Left colon (tissue), 2 donors: ENCODE measurements at places on chromosomes 2 and 18. TPM values are rescaled to one million over a fixed set of nuclear protein-coding genes. Genes with fewer than 3 reads are reported as not detected.
A peak's percentile ranks its signal among the peaks of the same experiment; 100 is the strongest.

DNA sequence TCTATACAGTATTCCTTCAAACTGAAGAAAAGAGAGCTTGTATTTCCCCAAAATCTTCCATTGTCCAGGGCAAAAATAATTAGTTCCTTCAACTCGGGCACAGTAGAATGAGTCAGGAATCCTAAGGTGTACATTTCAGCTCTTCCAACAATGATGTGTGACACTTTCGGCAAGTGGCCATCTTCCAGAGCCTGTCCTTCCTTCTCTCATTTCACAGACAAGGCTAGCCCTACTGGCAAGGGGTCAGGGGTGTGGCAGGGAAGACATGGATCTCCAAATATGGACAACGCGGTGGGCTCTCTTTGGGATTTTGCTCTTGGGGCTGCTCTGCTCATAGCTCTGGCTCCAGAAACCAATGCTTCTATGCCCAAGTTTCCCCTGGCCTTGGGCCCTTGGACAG, 6.0 kb downstream of the B4GALT6 start:
- DNase-seq, result no peak

- DNase-seq, result no peak
Observed at GRCh38 chr2:215883799-215884198, 129.6 kb downstream of the MREG start.

- DNase-seq, result peak; percentile 7
Observed at GRCh38 chr18:61333746-61334490, 688 bp downstream of the CDH20 start.

DNA sequence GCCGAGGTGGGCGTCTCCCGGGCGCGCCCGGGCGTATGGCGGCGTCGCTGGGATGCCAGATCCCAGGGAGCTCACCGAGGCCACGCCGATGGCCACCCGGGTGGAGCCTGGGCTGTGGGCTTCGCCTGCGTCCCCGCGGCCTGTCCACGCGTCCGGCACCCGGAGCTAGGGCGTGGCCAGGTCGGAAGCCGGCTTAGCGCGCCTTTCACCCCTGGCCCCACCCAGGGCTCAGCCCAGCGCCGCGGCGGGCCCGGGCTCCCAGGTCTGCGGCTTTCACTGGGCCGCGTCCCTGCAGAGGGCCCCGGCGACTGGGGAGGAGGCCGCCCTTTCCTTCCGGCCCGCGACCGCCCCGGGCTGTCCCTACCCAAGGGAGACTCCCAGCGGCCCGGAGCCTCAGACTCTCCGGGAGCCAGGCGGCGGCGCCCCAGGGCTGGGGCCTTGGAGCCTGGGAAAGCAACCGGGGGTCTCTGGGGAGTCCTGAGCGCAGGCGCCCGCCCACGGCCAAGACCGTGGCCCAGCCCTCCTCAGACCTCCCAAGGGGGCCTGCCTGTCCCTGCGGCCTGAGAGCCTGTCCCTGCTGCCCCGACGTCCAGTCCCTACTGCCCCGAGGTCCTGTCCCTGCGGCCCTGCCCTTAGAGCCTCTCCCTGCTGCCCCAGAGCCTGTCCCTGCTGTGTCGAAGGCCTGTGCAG, 36.3 kb upstream of the ITM2C start:
- no peak for DNase-seq

GRCh38 chr18:3525870-3526420, 76.0 kb downstream of the TGIF1 start:
- DNase-seq, result no peak

GRCh38 chr2:191225690-191226089, 19.5 kb upstream of the MYO1B start:
- no peak for DNase-seq

- no peak for DNase-seq
Observed at GRCh38 chr2:191847764-191848163, 876 bp upstream of the CAVIN2 start.

DNA sequence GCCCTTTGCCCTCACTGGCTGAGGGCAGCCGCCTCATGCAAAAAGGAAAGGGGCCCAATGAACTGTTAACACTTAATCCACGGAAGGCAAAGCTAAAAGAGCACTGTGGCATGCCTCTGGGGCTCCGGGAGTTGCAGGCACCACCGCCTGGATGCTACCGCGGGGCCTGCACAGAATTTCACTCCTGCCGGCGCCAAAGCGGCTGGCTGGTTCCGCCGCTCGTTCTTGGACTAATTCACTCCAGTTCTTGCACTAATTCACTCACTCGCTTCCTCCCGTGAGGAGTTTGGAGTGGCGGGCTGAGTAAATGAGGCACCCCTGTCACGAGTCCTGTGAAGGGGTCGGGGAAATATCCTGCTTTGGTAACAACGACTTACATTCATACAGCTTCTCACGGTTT, 14.0 kb upstream of the MAPK4 start:
- no peak for DNase-seq

DNA sequence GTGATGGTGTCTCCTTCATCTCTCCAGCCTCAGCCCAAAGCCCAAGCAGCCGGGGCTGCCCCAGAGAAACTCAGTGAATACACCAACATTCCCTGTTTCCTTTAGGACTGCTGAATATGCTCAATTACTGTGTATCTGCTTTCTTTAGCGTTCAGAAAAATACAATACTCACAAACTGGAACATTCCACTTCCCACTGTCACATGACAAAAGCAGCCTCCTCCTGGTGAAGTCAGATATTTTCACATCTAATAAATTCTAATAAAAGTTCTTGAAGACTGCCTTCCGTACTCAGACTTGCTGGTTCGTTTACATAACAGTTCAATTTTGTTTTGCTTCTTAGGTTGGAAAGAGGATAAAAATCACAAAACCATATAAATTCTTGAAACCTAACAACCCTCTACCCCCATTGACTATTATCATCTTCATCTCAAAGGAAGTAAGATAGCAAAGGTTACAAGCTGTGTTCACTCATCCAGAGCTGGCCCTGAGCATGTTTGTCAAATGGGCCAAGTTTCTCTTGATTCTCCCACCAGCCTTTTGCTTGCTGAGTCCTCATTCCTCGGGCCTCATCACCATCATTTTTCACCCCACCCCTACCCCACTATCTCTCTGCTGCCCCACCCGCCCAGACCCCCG, 190.8 kb upstream of the HNRNPA3 start:
- no peak for DNase-seq

- DNase-seq, result no peak
Observed at GRCh38 chr18:4074647-4075046, 380.5 kb downstream of the DLGAP1 start.

DNA sequence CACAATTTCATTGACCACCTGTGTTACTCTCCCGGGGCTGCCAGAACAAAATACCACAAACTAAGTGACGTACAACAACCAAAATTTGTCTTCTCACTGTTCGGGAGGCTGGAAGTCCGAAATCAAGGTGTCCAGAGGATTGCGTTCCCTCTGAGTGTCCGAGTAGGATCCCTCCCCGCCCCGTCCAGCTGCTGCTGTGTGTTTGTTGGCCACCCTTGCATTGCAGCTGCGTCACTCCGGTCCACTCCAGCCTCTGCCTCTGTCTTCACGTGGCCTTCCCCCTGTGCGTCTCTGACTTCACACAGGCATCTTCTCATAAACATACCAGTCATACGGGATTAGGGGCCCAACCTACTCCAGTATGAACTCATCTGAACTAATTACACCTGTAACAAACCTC, 251.8 kb upstream of the SMIM21 start:
- DNase-seq, result no peak

DNA sequence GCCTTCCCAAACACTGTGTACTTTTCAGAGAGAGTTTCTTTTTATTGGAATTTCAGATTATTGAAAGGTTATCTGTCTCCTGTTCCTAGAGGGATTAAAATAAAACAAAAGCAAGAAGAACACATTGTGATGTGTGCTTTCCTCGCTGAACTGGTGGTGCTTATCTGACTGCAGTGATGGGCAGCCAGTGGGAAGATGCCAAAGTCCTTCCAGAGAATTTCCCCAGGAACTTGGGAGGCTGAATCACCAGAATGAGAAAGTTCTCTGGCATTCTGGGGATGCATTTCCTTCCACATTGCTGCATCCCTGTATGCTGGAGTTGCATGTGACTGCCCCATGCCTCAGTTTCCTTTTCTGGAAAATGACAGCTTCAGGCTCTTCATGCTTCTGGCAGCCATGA, 53.9 kb upstream of the SEC11C start:
- DNase-seq, result no peak

DNA sequence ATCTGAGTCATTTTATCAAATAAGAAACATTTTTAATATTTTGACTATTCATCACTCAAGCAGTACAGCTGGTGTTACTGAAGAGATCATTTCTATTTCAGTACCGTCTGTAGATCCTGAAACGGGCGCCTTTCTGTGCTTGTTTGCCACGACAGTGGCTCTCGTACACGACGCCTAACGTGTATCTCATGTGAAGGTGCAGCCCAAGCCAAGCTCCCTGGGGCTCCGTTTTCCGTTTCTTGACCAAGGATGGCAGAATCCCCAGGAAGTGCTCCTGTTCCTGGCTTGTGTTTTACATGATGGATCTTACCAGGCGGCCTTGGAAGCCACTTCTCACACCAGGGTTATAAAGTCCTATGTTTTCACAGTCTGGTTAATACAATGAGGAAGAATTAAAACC, 320.6 kb downstream of the GBX2 start:
- no peak for DNase-seq

GRCh38 chr2:157480182-157480961, 36.5 kb upstream of the CYTIP start:
- DNase-seq, result no peak

DNA sequence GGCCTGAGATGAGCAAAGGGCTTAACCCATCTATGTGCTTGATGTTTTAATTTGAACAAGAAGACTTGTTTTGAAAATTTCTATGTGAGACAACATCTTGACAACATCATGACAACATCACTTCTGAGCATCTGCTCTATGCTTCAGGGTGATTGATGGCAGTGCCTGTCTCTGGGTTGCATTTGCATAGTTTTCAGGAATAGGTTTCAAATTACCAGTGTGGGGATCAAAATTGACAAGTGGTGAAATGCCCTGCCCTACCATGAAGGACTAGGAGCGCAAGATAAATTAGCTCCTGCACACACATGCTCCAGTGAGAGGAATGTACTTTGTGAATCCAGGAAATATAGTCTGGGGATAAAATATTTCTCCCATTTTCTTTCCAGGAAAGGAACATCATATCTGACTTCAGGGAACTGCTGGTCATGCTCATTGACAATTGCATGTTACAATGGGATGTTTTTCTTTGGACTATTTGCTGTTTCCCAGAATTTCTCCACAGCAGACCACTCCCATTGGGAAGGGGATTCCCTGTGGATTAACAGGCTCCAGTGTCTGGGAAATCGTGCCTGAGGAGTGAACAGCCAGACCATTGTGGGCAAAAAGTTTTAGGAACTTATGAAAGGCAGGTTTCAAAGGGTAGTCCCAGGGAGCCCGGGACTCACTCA, 45.3 kb upstream of the IL1R2 start:
- no peak for DNase-seq

GRCh38 chr2:128041561-128041960, 13.7 kb upstream of the SAP130 start:
- DNase-seq, result no peak

DNA sequence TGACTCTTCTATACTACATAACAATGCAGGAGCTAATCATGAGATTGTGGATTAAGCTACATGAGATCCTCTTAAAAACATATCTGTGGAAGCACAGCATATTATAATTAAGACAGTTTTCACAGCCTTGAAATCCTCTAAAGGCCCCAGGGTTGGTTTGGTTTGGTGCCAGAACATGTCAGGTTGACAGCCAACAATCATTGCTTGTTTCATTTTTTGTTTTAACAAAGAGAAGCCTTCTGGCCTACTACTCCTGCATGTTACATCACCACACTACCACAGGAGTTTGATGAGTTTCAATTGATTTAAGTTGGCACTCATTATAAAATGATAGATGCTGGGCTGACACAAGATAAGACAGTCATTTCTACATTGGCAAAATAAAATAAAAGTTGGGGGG, 255.9 kb upstream of the ERBB4 start:
- no peak for DNase-seq

DNA sequence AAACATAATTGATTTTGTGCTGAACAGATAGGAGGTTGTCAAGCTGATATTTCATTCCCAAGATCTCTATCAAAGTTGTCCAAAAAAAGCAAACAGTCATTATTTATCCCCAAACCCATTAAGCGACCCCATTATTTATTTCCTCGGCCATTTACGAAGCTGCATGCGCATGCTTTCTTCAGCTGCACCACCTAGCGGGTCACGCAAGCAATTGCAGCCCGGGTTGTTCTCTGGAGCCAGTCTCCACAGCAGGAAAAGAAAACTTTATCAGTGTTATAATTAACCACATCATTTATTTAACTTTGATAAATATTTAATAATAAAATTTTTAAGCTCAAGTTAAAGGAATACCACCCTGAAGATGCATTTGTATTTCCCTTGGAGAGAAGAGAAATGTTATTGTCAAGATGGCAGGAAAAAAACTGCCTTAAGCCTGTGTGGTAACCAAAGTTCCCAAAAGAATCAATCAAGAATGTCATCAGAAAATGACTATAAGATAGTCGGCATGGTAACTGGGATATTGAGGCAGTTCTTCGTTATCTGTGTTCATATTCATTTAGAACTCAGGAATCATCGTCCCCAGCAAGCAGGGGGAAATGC, 304.7 kb downstream of the FBXO15 start:
- peak; percentile 14 for DNase-seq

DNA sequence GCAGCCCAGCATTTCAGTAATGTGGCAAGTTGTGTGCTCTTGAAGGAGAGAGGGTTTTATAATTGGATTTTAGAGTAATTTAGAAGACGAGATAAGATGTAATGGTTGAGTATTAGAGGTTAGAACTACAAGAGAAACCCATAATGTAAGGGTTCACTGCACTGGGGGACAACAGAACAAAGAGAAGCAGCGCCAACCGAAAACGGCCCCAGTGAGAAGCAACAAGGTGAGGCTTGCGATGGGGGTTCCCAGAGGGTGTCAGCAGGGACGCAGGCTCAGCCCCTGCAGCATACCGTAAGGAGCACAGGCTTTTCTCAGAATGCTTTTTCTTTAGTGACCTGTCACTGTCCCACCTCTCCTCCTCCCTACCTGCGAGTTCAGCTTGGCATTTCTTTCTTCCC, 183.9 kb upstream of the ETAA1 start:
- DNase-seq, result no peak

GRCh38 chr2:181554061-181554830, 97.1 kb downstream of the ITGA4 start:
- no peak for DNase-seq

GRCh38 chr2:47225061-47225783, 70.1 kb upstream of the STPG4 start:
- peak; percentile 49 for DNase-seq

GRCh38 chr2:242024751-242025355, 155.3 kb downstream of the RTP5 start:
- DNase-seq, result no peak

- no peak for DNase-seq
Observed at GRCh38 chr2:200121931-200122330, 166.5 kb downstream of the MAIP1 start.

- no peak for DNase-seq
Observed at GRCh38 chr2:96175951-96176350, 30.7 kb upstream of the DUSP2 start.

RNF152 gene
- 103 TPM for total RNA-seq

ACVR1C gene
- total RNA-seq, result 14.6 TPM

LOXHD1 gene
- total RNA-seq, result not detected

KIAA2012 gene
- not detected for total RNA-seq

TEKT4 gene
- total RNA-seq, result not detected

RAB6C gene
- 0.15 TPM for total RNA-seq

COMMD1 gene
- 25.0 TPM for total RNA-seq

IL1RN gene
- total RNA-seq, result 2.6 TPM

FAM110C gene
- 26.6 TPM for total RNA-seq

UGT1A8 gene
- 25.1 TPM for total RNA-seq
